NCI-H510A treated with DMSO at 0.1 percent for 48 hours (cell line): ENCODE measurements at places on chromosomes 5 and 9.

GRCh38 chr5:10736354-10736753, 24.7 kb downstream of the DAP start:
- DNase-seq = no peak

GRCh38 chr9:84145780-84146179, 165.2 kb downstream of the RMI1 start:
- no peak for DNase-seq

DNA sequence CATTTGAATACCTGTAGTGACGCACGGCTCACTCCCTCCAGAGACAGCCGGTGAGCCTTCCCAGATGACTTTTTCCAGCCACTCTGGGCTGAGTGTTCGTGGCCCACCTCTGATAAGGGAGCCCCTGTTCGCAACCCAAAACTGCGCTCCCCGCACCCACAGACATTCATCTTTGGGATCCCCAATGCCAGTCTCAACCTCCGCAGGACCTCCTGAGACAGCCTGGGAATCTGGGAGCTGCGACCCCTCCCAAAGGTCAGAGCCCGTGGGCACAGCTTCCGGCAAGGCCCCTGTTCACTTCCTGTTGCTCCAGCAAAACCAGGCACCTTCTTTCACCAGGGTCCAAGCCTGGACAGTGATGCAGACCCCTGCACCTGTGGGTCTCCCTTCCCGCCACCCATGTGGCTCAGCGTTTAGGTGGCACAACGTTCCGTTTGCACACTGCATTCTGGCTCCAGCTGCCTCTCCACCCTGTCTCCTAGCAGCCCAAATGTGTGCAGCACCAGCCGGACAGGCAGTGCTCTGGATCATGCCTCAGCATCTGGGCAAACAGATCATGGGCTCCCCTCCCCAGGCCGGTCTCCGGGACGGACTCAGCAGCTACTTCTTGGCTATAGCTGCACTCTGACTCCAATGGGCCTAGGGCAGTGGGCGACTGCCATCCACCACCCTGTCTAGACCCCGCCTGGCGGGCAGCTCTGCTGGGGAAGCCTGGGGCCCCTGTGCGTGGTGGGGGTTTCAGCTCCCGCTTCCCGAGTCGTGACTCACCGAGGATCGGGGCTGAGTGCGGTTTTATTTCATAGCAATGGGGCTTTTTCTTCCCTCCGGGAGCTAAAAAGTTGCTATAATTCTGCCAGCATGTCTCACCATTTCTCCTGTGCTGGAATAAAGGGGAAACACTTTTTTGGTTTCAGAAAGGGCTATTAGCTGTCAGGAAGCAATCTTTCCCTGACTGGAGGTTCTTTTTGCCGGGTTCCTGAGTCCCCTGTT, 156.0 kb downstream of the OLFM1 start:
- no peak for DNase-seq

- DNase-seq = no peak
Measured at GRCh38 chr5:150431574-150431973, 18.0 kb downstream of the RPS14 start.

GRCh38 chr9:32807217-32807616, 23.9 kb downstream of the TMEM215 start:
- no peak for DNase-seq

DNA sequence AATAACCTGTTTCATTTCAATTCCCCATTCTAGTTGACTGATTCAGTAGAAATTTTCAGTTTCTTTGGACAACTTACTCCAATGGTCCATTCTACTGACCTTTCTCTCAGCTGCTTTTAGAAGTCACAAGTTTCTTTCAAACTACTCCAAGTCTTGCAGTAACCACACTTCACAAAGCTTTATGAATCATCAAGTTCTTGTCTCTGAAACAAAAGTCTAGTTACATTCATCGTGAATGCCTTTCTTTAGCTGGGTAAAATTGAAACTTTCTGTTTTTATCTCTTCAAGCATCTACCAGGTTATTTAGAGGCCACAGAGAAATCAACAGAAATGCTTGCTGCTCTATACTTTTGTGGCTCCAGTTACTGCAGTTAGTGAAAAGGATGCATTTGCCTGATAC, 405.4 kb downstream of the TMEM232 start:
- no peak for DNase-seq

DNA sequence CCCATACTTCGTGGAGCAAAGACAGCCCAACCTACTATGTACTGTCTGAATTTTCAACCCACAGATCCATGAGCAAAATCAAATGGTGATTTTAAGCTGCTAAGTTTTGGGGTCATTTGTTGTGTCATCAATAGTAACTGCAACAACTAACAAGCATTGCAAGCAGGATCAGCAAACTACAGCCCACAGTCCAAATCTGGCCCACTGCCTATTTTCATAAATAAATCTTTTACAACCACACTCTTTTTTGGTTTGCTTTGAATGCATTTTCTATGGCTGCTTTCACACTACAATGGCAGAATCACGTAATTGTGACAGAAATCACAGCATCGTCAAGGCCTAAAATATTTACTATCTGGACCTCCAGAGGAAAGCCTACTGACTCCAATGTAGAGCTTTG, 237.2 kb upstream of the TRIM32 start:
- no peak for DNase-seq

DNA sequence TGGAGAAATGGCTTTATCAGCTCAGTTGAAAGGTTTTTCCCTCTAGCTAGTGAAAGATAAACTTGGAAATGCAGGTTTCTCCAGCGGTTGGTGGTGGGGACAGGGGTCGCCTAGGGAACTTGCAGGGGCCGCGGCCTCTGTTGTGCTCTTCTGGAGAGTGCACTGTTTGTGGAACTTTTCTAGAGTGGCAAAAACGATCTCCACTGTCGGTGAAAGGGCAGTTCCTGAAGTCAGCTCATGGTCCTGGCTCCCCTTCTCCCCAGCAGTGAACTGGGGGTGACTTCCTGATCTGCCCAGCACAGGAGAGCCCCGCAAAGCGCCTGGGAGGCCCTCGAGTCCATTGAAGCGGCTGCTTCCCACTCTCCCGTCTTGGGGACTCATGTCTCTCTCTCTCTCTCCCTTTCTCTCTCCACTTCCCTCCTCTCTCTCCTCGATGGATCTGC, 3.2 kb downstream of the IRX1 start:
- no peak for DNase-seq

DNA sequence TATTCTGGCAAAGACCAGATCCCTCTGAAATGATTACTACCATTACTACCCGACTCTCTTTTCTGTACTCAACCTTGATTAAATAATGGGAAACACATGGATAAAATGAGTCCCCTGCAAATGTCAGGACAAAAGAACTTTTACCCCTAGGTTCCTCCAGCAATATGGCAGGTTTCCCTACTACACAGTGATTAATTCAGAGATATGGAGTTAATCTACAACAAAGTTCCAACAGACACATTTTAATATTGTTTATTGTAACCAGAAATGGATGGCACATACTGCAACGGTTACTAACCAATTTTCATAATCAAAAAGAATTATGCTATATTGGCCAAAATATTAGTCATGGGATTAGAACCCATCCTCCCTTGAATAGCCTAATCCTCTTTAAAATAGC, 294.8 kb downstream of the ATPSCKMT start:
- no peak for DNase-seq

DNA sequence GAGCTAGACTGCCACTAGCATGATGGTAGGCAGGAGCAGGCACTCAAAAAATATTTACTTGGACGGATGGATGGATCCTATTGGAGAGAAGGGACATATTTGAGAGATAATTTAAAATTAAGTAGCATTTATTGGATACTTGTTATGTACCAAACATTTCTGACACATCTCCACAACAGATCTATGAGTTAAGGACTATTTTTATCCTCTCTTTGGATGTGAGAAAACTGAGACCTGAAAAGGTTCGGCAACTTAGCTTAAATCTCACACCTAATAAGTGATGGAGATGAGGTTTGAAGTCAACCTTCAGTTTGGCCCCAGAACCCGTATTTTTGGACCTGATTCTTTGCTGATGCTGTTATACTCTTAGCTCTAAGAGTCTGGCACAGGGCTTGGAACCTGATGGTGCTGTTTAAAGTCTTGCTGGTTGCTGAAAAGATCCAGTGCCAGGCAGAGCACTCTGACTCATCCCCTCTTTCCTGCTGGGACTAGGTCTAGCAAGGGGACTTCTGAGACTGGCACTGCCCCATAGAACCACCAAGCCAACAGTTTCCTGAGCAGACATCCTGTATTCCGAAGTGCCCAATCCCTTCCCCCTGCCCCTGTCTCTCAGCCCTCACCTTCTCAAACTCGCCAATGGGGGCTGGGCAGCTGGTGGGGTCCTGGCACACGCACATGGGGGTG, 15.6 kb downstream of the SPARC start:
- DNase-seq = no peak

DNA sequence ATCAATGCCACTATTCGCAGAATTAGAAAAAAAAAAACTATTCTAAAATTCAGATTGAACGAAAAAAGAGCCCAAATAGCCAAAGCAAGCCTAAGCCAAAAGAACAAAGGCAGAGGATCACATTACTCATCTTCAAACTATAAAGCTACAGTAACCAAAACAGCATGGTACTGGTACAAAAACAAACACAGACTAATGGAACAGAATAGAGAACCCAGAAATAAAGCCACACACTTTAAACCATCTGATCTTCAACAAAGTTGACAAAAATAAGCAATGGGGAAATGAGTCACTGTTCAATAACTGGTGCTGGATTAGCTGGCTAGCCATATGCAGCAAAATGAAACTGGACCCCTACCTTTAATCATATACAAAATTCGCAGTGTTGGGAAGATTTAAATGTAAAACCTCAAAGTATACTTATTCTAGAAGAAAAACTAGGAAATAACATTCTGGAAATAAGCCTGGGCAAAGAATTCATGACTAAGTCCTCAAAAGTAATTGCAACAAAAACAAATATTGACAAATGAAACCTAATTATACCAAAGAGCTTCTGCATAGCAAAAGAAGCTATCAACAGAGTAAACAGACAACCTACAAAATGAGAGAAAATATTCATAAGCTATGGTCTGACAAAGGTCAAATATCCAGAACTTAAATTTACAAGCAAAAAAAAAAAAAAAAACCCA, 153.7 kb downstream of the NDUFS4 start:
- peak; percentile 17 for DNase-seq

DNA sequence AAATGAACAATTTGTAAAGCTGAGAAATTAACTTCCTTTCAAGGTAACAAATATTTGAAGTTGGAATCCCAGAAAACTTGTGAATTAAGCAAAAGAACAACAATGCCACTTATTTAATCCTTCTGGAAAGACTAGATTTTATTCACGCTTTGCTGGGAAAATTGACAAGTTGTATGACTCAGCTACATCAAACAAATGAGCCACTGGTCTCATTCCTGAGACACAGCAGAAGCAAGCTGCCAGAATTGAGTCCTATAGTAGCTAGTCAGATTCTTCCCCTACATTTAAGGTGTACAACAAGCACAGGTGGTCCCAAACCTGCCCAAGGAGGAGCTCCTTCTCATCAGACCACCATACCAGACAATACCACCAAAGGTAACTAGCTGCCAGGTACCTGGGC, 280.7 kb downstream of the SPOCK1 start:
- DNase-seq = no peak

DNA sequence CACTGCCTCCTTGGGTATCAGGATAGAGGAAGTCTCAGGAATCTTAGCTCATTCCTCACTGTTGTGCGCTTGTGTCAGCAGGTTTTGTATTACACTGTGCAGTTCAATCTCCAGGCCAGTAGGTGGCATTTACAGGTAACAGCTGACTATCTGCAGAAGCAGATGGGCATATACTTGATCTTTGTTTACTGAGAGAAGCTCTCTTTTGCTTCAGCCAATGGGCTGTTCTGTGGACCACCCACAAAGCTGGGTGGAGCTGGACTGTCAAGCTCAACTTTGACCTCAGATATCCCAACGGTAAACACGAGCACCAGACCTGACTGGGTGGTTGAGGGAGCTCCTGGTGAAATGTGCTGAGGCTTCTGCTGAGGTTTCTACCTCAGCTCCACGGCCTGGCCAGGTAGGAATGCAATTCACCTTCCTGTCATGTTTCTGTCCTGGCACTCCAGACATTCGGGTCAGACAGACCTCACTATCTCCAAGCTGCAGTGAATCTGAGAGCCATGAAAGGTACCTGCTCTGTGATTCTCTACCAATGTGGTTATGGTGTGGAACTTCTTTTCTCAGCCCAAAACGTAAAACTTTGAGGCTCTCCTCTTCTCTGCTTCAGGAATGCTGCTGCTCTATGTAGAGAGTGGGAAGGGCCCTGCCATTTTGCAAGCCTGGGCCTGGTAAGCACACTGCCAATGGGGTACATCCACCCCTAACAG, 167.9 kb upstream of the ACTBL2 start:
- DNase-seq = no peak

DNA sequence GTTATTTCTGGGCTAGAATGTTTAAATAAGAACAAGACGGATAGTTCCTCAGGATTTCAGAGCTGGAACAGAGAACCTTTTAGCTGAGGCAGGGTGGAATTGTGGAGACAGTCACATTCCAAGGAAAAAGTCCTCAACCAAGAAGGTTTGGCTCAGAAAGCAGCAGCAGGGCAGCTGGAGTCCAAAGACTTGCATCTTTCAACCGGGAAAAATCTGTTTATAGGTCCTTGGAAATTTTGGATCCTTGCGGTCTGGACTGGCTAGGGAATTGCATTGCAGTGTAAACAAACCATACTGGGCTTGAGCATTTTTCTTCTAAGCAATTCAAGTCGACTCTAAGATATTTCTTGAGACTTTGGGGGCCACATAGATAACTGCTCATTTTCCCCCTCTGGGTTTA, 40.8 kb upstream of the HMHB1 start:
- no peak for DNase-seq

DNA sequence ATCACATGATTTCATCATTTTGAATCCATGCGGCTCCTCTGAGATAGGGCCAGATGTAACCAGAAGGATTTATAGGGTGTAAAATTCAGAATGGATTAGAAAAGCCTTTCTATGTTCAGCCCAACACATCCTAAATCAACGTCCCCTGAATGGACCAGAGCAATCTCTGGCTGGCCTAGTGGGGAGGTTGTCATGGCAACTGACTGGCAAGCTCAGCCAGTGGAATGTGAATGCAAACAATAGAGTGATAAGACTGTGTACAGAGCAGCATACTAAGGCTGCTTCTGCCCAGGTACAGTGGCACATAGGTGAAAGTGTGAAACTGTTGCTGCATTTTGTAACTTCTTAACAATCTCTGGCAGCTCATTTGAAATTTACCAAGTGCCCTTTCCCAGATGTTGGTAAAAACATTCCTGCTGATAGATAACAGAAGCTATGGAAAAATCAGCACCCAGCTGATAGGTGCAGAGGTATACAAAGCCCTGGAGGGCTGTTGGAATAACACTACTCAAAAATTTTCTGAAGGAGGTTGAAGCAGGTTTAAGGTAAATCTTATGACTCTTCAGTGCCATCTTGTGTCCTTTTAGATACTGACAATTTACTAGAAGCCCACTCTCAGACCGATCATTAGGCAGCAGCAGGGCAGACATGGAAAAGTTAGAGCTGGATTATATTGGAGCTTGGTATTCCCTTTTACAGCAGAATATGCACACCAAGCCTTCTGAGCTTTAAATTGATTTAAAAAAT, 267.2 kb downstream of the RAB3C start:
- DNase-seq = peak; percentile 38

- no peak for DNase-seq
Measured at GRCh38 chr5:6704361-6704851, 8.8 kb upstream of the TENT4A start.

GRCh38 chr5:159071382-159071781, 28.3 kb downstream of the EBF1 start:
- no peak for DNase-seq
